ENCODE measurements at places on chromosomes 12 and 14.

DNA sequence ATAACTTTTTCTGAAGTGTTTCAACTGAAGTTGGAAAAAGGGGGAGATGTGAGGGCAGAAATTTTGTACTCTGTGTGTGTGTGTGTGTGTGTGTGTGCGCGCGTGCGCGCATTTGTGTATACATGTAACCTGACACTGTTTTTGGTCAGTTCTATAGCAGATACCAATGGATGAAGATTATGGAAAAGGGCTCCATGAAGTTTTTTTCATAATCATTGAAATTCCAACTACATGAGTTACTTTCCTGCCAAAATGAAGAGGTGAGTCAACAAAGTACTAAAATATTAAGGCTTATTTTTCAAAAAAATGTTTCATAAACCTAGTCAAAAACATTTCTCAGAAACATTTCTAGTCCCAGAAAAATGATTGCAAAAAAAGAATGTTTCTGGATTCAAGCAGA is 25.7 kb upstream of the CERS5 start:
- no peak for DNase-seq

- no peak for DNase-seq
Observed at GRCh38 chr14:27145170-27145569, 547.3 kb upstream of the NOVA1 start.

DNA sequence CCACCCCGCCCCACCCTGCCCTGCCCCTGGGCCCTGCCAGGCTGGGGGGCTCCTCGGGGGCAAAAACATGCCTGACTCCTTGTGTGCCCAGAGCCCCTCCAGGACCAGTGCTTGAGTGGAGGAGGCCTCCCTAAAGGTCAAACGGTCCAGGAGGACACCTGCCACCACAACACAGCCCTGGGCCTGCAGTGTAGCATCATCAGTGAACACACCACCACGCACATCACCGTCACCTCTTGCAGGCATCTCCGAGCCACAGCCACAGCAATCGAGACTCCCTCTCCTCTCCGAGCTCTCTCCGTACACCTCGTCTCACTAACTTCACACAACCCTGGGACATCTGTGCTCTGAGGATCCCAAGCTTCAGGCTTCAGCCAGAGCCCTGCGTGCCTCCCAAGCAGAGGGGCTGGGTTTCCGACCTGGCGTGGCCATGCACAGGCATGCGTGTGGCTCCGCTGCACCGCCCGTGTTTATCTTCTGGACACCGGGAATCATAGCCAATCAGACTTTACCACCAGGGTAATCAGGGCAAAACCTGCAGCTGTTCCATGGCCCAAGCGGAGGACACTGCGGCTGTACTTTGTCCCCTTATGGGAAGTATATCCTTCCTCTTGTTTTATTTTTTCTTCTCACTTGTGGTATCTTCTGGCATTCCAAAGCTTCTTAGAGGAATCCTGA is 6.2 kb upstream of the DIO3 start:
- no peak for DNase-seq

DNA sequence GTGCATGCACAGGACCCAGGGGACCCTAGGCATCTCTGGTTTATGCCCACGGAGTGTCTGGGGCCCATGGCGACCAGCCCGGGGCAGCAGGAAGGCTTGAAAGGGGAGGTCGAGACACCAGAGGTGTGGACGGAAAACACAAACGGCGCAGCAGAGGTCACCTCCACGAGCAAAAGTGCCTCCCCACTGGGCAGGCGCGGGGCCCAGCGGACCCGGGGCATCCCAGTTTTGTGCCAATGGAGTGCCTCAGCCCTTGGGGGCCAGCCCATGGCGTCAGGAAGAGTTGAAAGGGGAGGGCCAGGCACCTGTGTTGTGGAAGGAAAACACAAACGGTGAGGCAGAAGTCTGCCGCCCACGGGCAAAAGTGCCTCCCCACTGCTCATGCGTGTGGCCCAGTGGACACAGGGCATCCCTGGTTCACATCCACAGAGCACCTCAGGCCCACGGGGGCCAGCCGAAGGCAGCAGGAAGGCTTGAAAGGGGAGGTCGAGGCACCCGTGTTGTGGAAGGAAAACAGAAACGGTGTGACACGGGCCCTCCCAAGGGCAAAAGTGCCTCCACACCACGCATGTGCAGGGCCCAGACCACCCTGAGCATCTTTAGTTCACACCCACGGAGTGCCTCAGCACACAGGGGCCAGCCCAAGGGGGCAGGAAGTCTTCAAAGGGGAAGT is 378.8 kb downstream of the ALG10 start:
- no peak for DNase-seq

DNA sequence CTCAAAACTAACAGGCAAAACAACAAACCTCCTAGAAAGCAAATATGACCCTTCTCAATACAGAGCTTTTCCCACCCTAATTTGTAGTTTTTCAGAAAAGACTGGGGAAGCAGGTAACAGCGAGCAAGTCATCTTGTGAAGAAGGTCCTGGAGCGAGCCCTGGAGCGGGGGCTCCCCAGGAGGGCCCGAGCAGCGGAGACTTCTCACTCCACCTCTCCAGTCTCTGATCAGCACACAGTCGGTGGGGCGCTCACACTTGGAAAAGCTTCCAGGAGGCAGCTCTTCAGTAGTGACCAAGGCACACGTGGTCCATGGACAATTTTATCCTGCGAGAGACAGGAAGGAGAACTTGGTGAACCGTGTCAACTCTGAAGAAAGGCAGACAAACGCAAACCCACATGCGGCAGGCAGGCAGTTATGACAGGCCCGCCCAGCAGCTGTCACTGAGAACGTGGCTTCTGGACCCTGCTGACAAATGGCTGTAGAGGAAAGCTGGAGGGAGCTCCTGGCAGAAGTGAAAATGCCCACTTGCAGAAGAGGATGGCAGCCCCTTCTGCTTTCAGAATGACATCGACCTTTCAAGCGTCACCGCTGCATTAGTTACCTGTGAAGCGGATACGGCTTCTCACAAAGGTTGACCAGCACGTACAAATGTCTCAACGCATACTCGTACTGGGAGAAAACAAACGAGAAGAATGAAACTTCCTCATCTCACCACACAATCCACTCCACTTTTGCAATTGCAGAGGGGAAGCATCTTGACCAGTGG is 44.2 kb downstream of the LGMN start:
- DNase-seq = no peak

- no peak for DNase-seq
Observed at GRCh38 chr12:19542606-19543005, 103.3 kb downstream of the AEBP2 start.

DNA sequence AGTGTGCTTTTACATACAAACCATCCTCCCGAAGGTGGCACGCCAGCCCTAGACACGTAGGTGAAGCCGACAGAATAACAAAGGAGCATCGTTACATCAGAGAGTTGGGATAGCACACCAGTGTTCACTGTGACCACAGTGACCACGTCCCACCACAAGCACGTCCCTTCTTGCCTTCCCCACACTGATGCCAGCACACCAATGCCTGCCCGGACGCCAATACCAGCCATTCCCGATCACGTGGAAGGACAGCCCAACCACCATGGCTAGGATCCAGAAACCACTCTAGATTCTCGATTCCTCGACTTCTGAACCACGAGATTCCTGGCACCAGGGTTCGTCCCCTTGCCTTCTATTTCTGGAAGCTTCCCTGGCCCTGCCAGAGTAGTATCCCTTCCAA is 48.0 kb upstream of the GPR68 start:
- no peak for DNase-seq

DNA sequence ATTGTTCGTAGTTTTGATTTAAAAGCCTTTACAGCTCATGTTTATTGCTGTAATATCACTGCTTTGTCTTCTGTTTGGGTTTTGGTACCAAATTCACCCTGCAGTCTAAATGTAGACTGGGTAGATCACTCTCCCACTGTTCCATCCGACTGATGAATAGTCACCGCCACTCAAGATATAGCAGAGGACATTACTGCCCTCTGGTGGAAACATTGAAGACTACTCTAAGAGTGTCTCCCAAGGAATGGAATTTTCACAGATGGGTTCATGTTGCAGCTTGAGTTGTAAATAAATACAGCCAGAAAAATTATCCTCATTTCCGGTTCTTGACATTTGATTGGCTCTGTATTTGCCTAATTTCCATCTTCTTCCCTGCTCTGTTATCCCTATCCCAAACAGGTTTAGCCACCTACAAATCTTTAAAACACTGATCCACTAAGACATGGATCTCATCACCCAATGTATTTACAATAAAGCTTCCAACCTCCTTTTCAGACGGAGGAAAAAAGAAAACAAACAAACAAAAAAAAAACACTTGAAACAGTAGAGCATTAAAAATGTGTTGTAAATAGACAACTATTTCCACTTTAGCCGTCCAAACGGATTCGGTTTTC is 198.3 kb upstream of the CPNE8 start:
- DNase-seq = peak; percentile 2
